CD4-positive, alpha-beta memory T cell (primary cell): ENCODE measurements at places on chromosomes 2 and 18. TPM values are rescaled to one million over a fixed set of nuclear protein-coding genes. Genes with fewer than 3 reads are reported as not detected.
A peak's percentile ranks its signal among the peaks of the same experiment; 100 is the strongest.

DNA sequence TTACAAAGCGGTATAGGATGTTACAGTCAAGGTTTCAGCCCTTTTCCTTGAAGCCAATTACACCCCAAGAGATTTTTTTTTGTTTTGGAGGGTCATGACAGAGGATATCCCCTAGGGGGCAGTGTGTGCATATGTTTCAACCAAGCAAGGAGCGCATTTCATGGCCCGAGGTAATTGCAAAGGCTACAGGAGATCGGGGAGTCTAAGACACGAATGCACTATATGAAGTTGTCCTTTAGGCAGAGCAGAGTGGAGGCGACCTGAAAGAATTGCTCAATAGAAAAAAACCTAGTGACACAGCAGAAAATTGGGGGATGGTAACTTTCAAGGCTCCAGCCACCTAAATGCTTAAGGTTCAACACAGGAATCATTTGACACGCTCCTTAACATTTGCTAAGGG is 219.8 kb upstream of the PARD3B start:
- H3K36me3 ChIP-seq, result no peaks in the 10 kb centered on the region
- no peak overlapping the region for H3K27ac ChIP-seq
- no peak overlapping the region for H3K4me3 ChIP-seq
- DNase-seq, result peak; percentile 68
- no peaks in the 10 kb centered on the region for H3K4me1 ChIP-seq
- H3K27me3 ChIP-seq, result no peaks in the 10 kb centered on the region

ALPG gene
- not detected for total RNA-seq

DNA sequence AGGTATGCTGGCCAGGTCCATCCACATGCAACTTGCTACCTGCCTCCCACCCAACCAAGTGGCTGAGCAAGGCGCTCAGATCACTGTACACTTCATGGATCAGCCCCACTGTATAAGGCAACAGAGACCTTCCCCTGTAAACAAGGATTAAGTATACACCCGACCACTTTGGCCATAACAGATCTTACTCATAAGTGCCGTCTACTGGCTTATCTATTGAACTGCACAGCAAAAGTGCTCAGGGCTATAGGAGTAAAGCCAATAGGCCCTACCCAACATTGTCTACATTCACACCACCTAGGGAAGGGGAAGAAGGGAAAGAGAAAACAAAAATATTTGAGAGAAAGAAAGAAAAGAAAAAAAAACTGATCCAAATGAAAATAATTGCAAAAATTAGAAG is 663.9 kb upstream of the LRRTM1 start:
- no peak overlapping the region for H3K27ac ChIP-seq
- no peak for DNase-seq
- H3K27me3 ChIP-seq, result no peaks in the 10 kb centered on the region
- H3K4me1 ChIP-seq, result no peaks in the 10 kb centered on the region
- H3K4me3 ChIP-seq, result no peak overlapping the region

- DNase-seq, result no peak
- H3K4me1 ChIP-seq, result no peaks in the 10 kb centered on the region
- H3K27ac ChIP-seq, result no peak overlapping the region
- H3K27me3 ChIP-seq, result no peaks in the 10 kb centered on the region
- H3K4me3 ChIP-seq, result no peak overlapping the region
- H3K36me3 ChIP-seq, result no peaks in the 10 kb centered on the region
Observed at GRCh38 chr18:13895505-13896033, 19.8 kb downstream of the MC2R start.

DNA sequence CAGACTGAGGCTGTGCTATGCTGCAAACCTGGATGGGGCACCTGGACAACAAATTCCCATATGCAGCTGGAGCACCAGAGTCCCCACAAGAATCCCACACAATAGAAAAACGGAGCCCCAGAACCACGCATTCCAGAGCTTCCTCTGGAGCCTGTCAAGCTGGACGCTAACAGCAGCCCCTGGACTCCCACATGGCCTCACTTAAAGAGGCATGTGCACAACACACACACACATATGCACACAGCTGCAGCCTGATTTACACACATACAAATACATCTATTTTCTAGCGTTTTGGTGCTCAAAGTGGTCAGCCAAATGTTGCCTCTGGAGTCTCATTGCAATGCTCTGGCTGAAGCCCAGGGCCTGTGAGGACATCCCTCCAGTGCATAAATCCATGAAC is 632.7 kb upstream of the ID2 start:
- H3K4me3 ChIP-seq, result no peak overlapping the region
- DNase-seq, result no peak
- H3K27ac ChIP-seq, result no peak overlapping the region
- H3K36me3 ChIP-seq, result no peaks in the 10 kb centered on the region

DNA sequence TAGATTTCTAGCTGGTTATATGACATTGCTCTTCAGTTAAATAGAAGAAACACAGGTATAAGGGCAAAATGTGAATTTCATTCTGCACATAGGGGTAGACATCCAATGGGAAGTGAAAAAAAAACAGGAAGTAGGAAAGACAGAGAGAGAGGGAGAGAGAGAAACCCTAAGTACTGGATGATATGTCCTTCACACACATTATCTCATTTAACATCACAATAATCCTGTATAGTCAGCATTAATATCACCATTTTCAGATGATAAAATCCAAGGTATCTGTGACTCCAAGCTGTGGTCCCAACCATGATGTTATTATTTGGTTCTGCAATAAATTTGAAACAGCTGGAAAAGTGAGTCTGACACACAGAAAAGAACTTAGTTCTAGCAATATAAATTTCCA is 759.9 kb downstream of the SATB2 start:
- no peak overlapping the region for H3K4me3 ChIP-seq
- no peaks in the 10 kb centered on the region for H3K36me3 ChIP-seq
- H3K4me1 ChIP-seq, result no peaks in the 10 kb centered on the region
